CD4-positive, alpha-beta T cell treated with Interleukin-15 for 1 hour (primary cell): ENCODE measurements at places on chromosomes 13 and 19.

GRCh38 chr19:50537306-50537685 is 23.6 kb upstream of the ASPDH start:
- no peak for DNase-seq

DNA sequence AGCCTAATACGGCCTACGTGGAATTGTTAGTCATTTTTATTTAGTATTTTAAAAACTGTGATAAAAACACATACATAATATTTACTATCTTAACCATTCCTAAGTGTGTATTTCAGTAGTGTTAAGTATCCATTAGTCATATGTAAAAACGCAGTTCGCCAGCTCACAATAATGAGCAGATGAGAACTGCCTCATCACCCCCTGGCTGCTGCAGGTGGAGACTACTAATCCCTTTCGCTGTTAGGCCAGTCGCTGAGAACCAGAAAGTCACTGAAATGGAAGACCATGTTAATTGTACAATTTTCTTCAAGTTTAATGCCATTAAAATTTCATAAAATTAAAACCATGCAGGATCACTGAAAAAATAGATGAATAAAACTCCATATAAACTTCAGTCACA is 1.6 kb downstream of the ESD start:
- no peak for DNase-seq

GRCh38 chr19:33194886-33195644 is 935 bp downstream of the LRP3 start:
- no peak for DNase-seq

DNA sequence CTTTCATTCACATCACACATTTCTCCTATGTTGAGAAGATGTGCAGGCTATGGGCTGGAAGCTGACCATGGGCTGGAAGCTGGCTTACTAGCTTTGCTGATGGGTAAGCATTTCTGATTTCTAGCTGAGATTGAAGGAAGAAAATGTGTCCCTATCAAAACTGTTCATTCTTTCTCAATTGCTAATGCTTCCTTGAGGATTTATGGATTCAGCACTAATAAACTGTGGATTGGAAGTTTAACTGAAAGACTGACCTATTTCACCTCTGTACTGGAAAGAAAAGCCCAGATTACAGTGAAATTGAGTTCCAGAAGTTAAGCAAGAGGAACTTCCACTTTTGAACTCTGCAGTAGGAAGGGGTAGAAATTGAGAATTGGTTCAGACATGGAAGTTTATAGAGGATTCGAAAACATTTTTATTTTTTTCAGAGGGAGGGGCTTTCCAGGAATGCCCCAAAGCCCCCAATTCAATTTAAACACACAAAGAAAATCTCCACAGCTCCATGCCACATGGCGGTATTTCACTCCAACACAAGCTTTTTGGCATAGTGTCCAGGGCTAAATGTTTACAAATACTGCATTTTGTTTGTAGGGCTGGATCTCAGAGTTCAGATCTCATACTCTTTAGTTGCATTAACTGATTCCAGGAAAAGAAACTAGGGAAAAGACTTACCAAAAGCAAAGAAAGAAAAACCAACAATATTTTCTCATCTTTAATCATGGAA is 61.2 kb upstream of the ARGLU1 start:
- DNase-seq: no peak

- DNase-seq: no peak
Observed at GRCh38 chr19:34229721-34230120, 24.6 kb upstream of the GARRE1 start.

- no peak for DNase-seq
Observed at GRCh38 chr19:42441049-42441445, 1.7 kb downstream of the CXCL17 start.

GRCh38 chr13:78759704-78760103 is 100.7 kb upstream of the OBI1 start:
- DNase-seq: no peak

DNA sequence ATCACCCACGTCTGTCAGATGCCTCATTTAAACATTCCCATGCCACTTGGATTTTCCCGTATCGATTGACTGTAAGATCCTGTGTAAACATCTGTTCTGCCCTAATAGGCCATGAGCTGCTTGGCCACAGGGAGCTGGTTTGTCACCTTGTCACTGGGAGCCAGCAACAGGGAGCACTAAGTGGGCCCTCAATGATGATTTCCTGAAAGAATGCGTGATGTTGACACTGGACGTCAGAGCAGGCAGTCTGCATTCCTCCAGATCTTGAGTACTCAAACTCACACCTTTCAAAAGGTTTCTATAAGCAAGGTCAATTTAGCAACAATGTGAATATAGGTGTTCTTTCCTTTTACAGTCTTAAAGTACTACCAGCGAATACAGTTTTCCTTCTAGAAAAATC is 78.8 kb downstream of the TUBGCP3 start:
- DNase-seq: no peak

- no peak for DNase-seq
Observed at GRCh38 chr19:32372726-32373517, 27.5 kb downstream of the ZNF507 start.

- no peak for DNase-seq
Observed at GRCh38 chr19:12843999-12844732, 5.9 kb downstream of the MAST1 start.

GRCh38 chr19:2612619-2613249 is 89.8 kb downstream of the GNG7 start:
- DNase-seq: no peak

- no peak for DNase-seq
Observed at GRCh38 chr19:53553156-53553555, 15.2 kb downstream of the ZNF331 start.

DNA sequence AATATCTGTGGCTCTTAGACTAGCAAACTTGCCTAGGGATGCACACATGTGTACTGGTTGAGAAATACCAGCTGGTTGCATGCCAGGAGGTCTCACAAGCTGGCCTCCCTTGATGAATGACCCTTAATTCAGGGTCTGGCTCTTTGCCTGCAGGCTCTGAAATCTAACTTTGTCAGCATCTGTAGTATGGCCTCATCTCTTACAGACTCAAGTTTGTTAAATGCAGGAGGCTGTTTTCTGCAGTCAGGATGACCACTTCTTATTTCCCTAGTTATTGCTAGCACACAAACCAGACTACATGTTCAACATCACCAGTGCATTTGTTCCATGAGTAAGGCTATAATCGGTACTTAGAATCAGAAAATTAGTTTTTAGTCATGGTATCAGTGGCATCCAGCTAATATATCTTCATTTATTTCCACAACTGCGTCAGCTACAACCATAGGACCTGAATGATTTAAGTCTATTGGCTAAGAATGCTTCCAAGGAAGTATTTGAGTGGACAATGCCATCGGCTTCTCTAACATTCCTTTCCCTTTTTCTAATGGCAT is 23.3 kb upstream of the POSTN start:
- no peak for DNase-seq

DNA sequence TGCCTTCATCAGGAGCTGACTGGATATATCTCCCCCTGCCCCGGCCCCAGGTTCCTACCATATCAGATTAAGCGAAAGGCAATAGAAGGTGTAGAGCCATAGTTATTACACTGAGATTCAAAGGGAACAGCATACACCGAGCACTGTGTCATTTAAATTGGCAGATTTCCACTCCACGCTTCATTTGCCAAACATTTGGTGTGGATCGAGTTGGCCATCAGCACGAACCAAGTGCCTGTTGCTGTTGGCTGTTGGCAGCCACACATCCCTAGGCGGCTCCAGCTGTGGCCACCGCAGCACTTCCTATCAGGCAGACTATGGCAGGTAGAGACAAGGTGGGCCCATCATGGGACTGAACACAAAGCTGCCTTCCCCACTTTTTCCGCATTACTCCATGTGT is 115.8 kb downstream of the CCNA1 start:
- DNase-seq: no peak
